OCI-LY7 (cell line): ENCODE measurements at places on chromosomes 6 and 20. TPM values are rescaled to one million over a fixed set of nuclear protein-coding genes. Genes with fewer than 3 reads are reported as not detected.

The SIM1 gene
- total RNA-seq: not detected in 2 replicates

The ARFGAP1 gene
- total RNA-seq: 105 and 116 TPM in 2 replicates

The UBE2J1 gene
- total RNA-seq: 243 and 265 TPM in 2 replicates

The AGER gene
- total RNA-seq: 26.9 and 29.9 TPM in 2 replicates

The NFATC2 gene
- 43.7 and 43.8 TPM in 2 replicates for total RNA-seq

The EPPIN gene
- not detected in 2 replicates for total RNA-seq

The SLC35F1 gene
- total RNA-seq: not detected in 2 replicates

The FOXQ1 gene
- total RNA-seq: not detected in 2 replicates

The GSTA2 gene
- not detected in 2 replicates for total RNA-seq

The HLA-DRA gene
- total RNA-seq: 552 and 585 TPM in 2 replicates

The ARFRP1 gene
- 82.1 and 85.6 TPM in 2 replicates for total RNA-seq

The NHSL1 gene
- 10.6 and 12.7 TPM in 2 replicates for total RNA-seq

The PLEKHG1 gene
- 17.9 and 26.3 TPM in 2 replicates for total RNA-seq

The PGBD1 gene
- 1.6 and 1.9 TPM in 2 replicates for total RNA-seq

The DLK2 gene
- total RNA-seq: not detected in 2 replicates

The MPIG6B gene
- total RNA-seq: not detected in 2 replicates

The PGC gene
- total RNA-seq: not detected in 2 replicates

The LGSN gene
- 0.26 and 0.76 TPM in 2 replicates for total RNA-seq

The PRSS35 gene
- total RNA-seq: not detected in 2 replicates

The MCHR2 gene
- total RNA-seq: not detected in 2 replicates

The COL11A2 gene
- 4.5 and 4.6 TPM in 2 replicates for total RNA-seq

The HSD17B8 gene
- total RNA-seq: 18.8 and 23.5 TPM in 2 replicates

The CST4 gene
- total RNA-seq: not detected in 2 replicates

The NOX3 gene
- not detected in 2 replicates for total RNA-seq

The NT5E gene
- total RNA-seq: not detected in 2 replicates

The SOD2 gene
- total RNA-seq: 49.2 and 51.8 TPM in 2 replicates

The CD40 gene
- total RNA-seq: 64.2 and 71.6 TPM in 2 replicates

The TFAP2D gene
- not detected in 2 replicates for total RNA-seq

The FUT9 gene
- total RNA-seq: not detected in 2 replicates

The JAG1 gene
- 0.67 and 1.7 TPM in 2 replicates for total RNA-seq

The WFDC12 gene
- not detected in 2 replicates for total RNA-seq

The ADGRF5 gene
- not detected in 2 replicates for total RNA-seq
